ENCODE measurements at places on chromosomes 2 and 18.

DNA sequence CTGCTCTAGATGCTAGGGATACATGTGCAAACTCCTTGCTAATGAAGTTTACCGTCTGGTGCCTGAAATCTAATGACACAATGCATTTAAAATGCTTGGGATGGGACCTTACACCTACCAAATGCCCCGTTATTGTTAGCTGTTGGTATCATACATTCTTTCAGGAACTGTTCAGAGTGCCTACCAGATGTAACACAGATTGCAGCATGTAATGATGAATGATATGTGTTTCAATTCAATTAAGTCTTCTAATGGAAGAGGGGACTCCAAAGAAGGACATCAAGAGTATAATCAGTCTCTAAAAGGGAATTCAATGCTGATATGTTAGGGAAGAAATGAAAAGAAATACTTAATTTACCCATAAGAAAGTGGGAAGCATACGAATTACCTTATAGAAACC, 3.2 kb downstream of the LYPD6 start:
- DNase-seq, result no peak

DNA sequence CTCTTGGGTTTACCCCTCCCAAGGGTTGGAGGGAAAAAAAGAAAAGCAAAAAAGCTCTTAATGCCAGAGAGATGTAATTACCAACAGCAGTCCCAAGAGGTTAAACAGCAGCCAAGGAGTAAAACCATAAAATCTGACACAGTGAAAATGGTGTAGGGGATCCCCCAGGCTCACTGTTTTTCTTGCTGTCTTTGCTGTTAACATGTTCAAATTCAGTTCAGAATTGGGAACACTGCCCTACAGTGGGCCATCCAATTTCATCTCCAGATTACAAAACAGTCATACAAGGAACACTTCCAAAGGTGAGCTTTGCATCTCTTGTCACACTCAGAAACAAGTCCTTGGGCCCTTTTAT, 54.5 kb downstream of the PLEKHM3 start:
- DNase-seq, result no peak

- DNase-seq, result no peak
Observed at GRCh38 chr2:205556841-205557539, 125.3 kb upstream of the NRP2 start.

GRCh38 chr2:124258140-124258880, 233.2 kb downstream of the CNTNAP5 start:
- DNase-seq, result no peak

DNA sequence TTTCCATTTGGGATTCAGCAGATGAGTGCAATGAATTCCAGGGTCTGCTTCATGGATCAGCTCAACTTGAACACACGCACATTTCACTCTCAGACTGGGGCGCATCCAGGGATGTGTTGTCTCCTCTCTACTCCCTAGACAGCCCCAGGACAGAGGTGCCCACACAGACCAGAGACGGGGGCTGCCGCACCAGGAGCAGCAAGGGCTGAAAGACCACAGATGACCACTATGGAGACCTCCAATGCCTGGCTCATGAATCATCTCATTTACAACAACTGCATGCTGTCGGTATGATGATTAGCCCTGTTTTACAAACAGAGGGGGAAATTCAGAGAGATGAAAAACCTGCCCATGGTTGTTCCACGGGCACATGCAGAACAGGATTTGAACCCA, 63.1 kb downstream of the CYP26B1 start:
- DNase-seq, result no peak

DNA sequence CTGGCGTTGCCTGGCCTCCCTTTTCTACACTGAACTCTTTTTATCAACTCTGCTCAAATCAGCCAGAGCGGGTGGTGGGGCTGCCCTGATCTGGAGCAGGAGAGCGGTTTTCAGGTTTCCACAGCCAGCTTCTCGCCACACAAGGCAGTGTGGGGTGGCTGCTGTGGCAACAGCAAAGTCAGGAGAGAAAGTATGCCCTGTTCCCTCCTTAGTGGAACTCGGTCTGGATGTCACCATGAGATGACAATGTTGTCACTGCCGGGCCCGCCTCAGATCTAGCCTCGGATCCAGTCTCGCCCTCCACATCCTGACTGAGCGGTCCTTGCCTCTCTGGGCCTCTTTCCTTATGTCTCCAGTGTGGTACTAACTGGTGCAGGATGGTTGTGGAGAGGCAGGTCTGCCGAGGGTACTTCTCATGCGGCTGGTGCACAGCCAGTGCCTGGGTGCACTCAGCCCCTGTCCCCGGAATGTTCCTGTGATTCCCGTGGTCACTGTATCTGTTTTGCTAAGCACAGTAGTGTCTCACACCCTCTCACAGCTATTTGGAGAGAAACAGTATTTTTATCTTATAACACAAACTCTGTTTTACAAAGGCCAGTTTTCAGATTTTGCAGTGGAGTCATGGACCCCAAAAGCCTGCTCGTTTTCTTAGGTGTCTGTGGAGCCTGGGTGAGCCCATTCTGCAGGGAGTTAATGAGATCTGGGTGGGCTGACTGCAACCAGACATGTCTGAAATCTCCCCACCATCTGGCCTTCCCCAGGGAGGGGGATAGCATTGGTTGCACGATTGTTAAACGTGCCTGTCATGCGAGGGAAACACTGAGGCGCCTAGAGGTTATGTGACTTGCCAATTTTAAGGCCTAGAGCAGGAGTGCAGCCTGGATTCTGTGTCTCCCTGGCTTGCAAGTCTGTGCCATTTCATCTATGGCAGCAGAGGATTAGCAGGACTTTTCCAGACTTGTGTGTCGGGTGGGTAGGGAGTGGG, 261.1 kb upstream of the AGAP1 start:
- DNase-seq, result no peak

DNA sequence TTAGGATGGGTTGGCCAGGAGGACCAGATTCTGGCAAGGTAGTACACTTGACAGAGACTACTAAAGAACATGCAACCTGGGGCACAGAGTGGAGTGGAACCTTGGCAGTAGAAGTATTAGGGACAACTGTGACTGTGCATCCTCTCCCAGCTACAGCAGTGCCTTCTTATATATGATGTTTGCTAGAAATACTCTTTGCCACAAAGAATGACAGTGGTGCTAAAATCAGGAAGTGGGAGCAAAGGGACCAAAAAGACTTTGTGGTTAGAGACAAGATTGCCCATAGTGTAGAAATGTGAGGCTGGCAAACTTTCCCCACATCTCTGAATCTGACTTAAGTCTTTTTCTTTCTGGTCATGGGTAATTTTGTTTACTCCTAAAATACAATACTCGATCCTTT, 9.4 kb upstream of the SLC38A11 start:
- no peak for DNase-seq

DNA sequence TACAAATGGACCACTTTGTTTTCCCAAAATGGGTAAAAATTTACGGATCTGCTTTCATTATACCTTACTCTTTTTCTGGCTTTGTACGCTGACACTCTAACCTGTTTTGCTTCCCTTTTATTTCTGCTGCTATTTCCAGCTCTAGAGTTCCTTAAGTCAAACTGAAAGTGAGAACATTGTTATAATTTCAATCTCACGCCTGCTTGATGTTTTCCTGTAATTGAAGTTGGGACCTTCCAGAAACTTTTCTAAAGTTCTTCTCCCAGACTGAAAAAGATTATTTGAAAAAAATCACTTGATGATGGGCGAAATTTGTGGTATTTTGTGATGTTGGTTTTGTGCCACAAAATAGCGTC, 1.8 kb downstream of the GLS start:
- DNase-seq, result no peak

GRCh38 chr2:190405070-190405469, 3.1 kb upstream of the MFSD6 start:
- no peak for DNase-seq

GRCh38 chr18:47470941-47471340, 219.5 kb upstream of the SKOR2 start:
- DNase-seq, result no peak

DNA sequence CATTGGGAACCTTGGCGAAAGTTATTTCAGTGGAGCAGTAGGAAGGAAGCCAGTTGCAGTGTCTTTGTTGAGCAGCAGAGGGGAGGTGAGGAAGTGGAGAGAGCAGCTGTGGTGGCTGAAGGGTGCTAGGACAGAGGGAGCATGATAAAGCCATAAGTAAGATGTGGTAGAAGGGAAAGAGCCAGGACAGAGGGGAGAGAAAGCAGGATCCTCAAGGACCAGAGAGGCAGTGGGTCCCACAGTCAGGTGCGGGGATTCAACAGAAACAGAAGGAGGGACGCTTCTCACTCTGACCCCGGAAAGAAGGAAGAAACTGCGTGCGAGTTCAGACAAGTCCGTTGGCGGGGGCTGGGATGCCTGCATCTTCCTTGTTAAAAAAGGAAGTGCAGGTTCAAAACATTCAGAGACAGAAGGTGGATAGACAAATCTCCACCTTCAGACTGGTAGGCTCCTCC, at the start of gene CXCR2:
Gene CXCR2 (plus strand): TSS at position 403 of the 455 bp plus-strand sequence. CDS start 8,774 bp downstream, outside the sequence.
- no peak for DNase-seq

DNA sequence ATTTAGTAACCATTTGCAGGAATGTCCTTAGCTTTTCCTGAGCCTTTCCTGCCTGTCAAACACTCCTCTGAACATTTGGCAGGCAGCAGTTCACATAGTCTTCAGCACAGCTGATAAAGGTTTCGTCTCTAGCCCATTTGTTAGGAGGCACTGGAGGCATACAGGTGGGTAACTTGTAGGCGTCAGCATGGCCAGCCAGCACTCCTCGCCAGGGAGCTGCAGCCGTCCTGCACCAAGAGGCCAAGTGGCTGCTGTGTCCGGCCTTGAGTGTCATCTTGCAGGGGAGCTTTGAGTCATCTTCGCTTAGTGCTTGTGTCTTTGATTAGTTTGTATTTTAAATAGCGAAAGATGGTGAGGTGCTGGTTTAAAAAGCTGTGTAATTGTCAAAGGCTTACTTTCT, 120.3 kb upstream of the NFATC1 start:
- no peak for DNase-seq

GRCh38 chr2:98543214-98543613, 65.1 kb downstream of the COA5 start:
- no peak for DNase-seq

GRCh38 chr2:215082446-215082845, 56.0 kb downstream of the ABCA12 start:
- DNase-seq, result no peak

- DNase-seq, result no peak
Observed at GRCh38 chr18:44500808-44501610, 179.7 kb upstream of the SETBP1 start.

- DNase-seq, result no peak
Observed at GRCh38 chr2:73128841-73129535, 16.2 kb upstream of the RAB11FIP5 start.

DNA sequence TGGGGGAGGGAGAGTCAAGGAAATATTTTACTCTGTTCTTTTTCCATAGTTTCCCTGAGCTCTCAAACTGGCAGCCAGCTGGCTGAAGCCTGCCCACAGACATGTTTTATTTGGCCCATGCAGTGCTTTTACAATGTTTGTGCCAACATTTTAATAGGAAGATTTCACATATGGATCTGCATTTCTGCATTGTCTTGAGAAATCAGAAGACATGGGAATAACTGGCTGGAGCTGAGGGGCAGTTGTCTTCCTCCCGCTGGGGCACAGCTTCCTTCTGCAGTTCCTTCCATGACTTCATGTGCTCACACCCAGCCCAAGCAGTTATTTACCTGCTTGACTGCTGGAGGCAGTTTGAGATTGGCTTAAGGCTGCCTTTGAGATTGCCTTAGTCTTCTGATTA, 74.4 kb downstream of the PLCL1 start:
- no peak for DNase-seq

GRCh38 chr2:69512446-69512845, 75.2 kb upstream of the NFU1 start:
- no peak for DNase-seq

- DNase-seq, result no peak
Observed at GRCh38 chr2:161206471-161207032, 46.3 kb downstream of the TANK start.

DNA sequence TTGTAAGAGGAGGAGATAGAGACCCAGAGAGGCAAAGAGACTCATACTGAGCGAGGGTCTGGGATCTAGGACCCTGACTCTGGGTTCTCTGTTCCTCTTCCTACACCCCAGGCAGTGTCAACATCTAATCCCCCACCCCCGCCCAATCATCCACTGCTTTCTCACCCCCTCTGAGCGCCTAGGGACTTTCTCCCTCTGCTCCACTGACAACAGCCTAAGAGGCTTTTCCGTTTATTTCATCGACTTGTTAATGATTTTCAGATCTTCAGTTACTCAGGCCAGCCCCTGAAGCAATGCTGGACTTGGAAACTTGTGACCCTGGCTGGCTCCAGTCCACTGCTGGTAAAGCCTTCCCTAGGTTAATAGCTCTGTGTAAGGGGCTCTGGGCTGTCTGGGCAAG, 65.1 kb downstream of the TFCP2L1 start:
- no peak for DNase-seq

DNA sequence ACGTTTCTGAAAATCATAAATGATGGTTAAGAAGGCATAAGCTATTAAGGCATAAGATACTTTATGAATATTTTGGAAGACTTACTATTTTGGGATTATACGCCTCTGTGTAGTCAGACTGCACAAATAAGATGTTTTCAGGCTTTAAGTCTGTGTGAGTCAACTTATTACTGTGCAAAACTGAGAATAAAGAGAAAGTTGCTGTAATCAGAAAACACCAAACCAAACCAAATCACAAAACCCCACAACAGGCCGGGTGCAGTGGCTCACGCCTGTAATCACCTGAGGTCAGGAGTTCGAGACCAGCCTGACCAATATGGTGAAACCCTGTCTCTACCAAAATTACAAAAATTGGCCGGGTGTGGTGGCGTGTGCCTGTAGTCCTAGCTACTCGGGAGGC, 7.7 kb downstream of the CLK1 start:
- no peak for DNase-seq

- DNase-seq, result no peak
Observed at GRCh38 chr2:191064590-191064989, 50.6 kb upstream of the STAT1 start.

DNA sequence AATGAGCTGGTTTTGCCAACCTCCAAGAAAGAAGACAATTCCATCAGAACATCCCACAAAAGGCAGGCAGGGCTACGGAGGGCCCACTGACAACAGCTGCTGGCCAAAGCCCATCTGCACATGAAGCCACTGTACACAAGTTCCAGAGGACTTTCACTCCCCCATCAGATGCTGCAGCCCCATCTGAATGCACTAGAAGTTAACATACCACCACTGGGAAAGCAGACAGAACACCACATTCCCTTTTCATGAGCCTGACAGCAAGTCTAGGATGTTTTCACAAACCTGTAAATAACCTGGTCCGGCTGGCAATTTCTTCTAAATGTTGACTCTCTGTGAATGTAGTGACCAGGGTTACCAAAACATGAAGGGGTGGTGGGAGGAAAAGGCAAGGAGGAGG, 41.5 kb downstream of the CCBE1 start:
- DNase-seq, result no peak

- DNase-seq, result no peak
Observed at GRCh38 chr2:154133823-154134222, 262.1 kb downstream of the GALNT13 start.

GRCh38 chr2:203718087-203718486, 11.6 kb downstream of the CD28 start:
- no peak for DNase-seq

GRCh38 chr2:237556773-237557632, 9.4 kb upstream of the PRLH start:
- no peak for DNase-seq

DNA sequence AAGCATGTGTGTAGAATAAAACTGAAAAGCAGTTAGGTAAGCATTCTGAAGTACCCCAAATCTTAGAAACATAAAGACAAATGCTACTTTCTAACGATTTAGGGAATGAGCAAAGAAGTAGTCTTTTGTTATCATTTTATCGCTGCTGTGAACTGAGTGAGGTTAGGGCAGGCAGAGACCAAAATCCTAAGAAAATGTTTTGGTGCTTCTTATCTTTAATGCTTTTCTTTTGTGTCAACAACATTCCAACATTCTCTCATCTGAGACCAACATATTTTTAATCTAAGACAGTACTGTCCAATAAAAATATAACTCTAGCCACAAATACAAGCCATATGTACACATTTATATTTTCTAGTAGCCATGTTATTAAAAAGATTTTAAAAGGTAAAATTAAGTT, 789.4 kb upstream of the PIK3C3 start:
- DNase-seq, result no peak
